ENCODE measurements at places on chromosomes 5 and 9. TPM values are rescaled to one million over a fixed set of nuclear protein-coding genes. Genes with fewer than 3 reads are reported as not detected.

The CARD6 gene
- 6.0 TPM for total RNA-seq

The TERT gene
- not detected for total RNA-seq

- no peak for DNase-seq
Observed at GRCh38 chr9:121088576-121088975, 13.8 kb downstream of the CNTRL start.

The PTGES gene
- 18.0 TPM for total RNA-seq

DNA sequence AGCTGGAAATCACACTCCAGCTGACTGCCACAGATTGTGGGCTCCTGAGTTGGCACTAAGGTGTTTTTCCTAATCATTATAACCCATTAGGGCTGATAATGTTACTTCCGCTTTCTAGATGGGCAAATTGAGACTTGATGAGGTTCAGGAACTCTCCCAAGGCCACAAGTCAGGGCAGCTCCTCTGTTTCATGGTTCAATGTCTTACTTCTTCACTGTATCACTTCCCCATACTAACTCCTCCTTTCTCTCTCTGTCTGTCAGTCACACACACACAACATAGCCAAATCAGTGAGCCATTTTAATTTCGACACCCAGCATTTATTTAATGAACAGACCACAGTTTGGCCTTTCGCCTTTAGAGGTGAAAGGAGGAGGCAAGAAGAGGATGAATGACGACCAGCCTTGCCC lies 17.8 kb upstream of the TRAF1 start:
- DNase-seq, result no peak

The IL5 gene
- not detected for total RNA-seq

The ANKRD33B gene
- total RNA-seq, result 4.4 TPM

The GLDC gene
- 0.74 TPM for total RNA-seq

DNA sequence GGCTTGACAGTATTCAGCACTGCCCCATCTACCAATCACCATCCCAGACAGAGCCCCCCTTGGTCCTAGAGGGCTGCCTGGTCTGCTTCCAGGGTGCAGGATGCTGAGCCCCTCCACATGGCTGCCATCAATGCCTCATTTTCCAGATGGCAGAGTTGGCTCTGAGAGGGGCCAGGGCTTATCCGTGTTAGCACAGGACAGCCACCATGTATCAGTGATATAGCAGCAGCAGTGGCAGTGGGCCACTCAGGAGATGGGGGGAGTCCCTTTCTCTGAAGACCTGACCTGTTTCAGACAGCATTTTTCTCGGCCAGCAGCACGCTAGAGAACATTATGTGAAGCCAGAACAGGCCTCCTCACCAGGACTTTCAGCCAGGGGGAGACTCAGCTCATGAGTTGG lies 1.6 kb upstream of the SMIM32 start:
- DNase-seq, result no peak

DNA sequence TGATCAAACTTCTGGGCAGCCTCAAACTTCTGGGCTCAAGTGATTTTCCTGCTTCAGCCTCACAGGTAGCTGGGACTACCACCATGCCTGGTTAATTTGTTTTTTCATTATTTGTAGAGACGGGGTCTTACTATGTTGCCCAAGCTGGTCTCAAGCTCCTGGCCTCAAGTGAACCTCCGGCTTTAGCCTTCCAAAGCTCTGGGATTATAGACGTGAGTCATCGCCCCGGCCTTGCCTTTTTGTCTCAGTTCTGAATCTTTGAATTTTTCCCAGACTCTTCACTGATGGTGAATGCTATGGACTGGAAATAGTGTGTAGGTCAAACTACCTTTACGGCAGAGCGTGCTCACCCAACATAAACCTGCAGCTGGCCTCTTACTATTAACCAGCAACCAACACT lies 32.3 kb upstream of the EGFLAM start:
- DNase-seq, result no peak

The ADRB2 gene
- 3.0 TPM for total RNA-seq

GRCh38 chr9:27532046-27532445 lies 2.4 kb upstream of the MOB3B start:
- DNase-seq, result no peak

DNA sequence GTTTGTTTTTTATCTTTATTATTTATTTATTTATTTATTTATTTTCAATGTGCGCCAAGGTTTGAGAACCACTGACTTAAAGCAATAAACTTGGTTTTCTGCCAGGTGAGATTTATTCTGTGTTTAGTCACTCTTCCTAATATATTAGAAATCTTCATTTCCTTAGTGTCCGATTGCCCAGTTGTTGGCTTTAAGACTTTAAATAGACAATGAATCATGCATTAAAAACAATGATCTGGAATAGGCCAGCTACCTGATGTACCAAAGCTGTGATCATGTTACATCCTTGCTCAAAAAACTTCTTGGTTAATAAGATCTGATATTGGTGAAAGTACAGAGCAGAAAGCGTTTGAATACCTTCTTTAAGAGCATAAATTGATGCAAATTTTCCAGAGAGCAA lies 52.1 kb upstream of the ERBIN start:
- no peak for DNase-seq

GRCh38 chr5:74051076-74051475 lies 425.1 kb downstream of the ARHGEF28 start:
- no peak for DNase-seq

GRCh38 chr5:125272357-125272756 lies 525.9 kb upstream of the ZNF608 start:
- no peak for DNase-seq

- no peak for DNase-seq
Observed at GRCh38 chr5:71475788-71476384, 20.4 kb downstream of the BDP1 start.

GRCh38 chr5:124806373-124807077 lies 60.1 kb upstream of the ZNF608 start:
- DNase-seq, result peak; percentile 81

DNA sequence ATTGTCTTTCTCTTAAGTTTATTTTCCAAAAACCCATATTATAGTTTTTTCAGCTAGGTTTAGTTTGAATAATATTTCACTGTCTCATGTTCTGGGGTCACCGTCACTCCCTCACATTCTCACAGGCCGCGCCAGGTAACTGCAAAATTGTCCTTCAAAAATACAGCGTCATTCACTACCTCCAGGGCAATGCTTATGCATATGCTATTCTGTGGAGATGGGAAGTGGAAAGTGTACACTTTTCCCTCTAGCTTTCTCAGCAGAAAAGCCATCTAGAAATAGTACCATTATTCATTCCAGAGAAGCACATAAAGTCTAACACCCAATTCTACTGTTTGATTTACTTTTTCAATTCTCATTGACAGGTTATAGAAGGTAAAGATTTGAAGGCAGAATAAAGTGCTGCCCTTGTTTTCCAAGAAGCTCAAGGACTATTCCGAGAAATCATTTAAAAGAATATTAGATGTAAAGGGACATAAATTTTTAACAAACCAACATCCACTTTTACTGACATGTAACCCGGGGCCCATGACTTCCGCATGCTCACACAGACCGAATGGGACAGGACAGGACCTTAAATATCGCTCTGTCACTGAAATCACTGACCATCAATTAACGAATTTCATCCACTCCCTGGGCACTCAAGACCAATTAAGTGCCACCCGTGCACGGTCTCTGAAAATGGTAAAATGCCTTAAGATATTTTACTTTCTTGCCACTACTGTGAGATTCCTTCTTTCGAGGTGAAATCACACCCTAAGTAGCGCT lies 720 bp downstream of the NUDT12 start:
- DNase-seq, result no peak

DNA sequence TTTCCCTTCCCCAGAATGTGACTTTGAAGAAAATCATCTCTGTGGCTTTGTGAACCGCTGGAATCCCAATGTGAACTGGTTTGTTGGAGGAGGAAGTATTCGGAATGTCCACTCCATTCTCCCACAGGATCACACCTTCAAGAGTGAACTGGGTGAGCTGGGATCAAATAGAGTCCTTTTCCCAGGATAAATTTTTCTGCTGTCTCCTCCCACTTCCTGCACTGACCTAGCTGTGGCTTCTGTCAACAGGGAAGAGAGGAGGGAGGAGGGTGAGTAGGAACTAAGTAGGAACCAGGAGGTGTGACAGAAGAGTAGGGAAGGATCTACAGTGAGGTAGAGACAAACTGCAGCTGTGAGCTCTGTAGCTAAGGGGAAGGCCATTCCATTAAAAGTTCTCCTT lies 69.3 kb downstream of the MAMDC2 start:
- DNase-seq, result no peak

The SMIM33 gene
- not detected for total RNA-seq

DNA sequence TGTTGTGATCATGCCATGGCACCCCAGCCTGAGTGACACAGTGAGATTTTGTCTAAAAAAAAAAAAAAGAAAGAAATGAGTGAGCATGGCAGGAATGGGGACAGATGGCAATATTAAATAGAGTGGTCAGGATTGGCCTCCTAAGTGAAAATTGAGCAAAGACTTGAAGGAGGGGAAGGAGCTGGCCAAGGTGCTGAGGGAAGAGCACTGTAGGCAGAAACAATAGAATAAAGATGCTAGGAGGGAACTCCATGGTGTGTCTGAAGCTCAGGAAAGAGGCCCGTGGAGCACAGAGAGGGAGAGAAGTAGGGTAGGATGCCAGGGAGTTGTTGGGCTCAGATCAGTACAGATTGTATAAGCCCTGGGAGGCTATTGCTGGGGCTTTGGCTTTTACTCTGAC lies 64.4 kb upstream of the PCAT7 start:
- DNase-seq, result no peak

DNA sequence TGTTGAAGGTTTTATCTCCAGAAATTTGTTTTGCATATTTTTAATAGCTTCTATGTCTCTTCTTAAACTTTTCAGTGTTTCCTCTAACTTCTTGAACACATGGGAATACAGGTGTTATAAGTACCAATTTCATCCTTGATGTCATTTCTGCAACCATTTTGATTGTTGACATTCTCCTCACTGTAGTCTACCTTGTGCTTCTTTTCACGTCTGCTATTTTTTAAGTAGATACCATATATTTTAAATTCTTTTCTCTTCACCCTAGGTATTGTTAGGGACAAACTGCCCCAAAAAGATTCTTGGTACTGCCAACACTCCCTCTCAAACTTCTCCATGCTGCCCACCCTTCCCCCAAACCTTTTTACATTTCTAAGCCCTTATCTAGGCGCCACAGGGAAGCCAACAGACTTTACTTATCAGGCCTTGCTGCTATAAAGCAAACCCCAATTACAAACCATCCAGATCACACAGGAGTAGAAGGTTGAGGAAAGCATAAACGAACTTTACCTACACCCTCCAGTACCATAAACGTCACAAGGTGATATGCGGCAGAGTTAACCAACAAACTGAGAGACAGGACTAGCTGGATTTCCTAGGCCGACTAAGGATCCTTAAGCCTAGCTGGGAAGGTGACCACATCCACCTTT lies 1165.3 kb downstream of the TAF11L14 start:
- DNase-seq, result no peak

DNA sequence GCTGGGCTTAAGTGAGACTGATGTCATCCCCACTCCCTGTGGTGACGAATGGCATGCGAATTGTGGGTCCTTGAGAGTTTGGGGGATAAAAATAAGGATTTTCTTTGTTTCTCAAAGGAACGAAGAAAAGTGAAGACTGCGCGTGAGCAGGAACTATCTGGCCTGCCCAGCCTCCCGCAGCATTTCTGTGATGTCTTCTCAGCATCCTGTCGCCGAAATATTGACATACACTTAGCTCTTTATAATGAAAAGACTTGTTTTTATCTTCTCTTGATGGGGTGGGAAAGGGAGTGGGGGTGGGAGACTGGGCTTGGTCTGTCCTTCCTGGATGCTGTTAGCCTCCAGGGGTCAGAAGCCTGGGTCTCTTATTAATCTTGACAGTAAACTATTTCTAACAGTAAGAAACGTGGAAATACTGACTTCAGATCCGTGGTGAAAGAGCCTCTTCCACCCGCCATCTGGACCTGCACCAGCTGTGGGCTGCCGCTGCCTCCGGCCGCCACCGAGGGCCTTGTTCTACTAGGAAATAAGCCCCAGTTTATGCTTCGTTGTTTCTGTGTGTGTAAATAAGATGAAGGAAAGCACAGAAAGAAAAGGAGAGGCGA lies 239.6 kb downstream of the FANCC start:
- DNase-seq, result no peak

GRCh38 chr5:169944115-169944514 lies 36.2 kb downstream of the INSYN2B start:
- DNase-seq, result no peak

GRCh38 chr5:33008751-33009418 lies 297.8 kb downstream of the NPR3 start:
- DNase-seq, result no peak

GRCh38 chr5:675871-676698 lies 17.1 kb downstream of the TPPP start:
- DNase-seq, result no peak

The EPB41L4A gene
- 49.4 TPM for total RNA-seq

GRCh38 chr9:108865037-108865436 lies 3.0 kb downstream of the ACTL7A start:
- DNase-seq, result no peak

DNA sequence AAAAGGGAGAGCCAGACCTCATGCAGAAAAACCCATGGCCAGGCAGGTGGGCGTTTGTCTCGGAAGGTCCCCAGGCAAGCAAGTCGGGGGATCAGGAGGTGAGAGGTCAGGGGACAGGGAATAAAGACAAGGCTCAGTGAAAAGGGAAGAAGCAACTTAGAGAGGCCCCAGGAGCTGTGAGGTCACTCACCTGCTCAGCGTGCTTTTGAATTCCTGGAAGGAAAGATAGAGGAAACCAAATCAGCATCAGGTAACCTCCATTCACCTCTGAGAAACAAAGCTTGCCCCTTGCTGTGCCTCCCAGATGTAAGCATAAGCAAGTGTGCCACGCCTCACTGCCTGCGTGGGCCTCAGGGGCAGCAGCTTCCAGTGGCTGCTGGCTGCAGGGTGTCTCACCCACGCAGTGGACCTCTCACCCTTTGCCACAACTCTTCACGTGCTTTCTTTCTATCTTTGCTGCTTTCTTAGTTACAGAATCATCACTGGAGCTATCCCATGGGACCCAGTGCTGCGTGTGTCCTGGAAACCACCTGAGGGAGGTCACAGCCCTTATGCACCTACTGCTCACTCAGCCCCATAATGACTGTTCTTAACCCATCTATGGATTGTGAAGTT lies 6.0 kb downstream of the TRIM7 start:
- no peak for DNase-seq

DNA sequence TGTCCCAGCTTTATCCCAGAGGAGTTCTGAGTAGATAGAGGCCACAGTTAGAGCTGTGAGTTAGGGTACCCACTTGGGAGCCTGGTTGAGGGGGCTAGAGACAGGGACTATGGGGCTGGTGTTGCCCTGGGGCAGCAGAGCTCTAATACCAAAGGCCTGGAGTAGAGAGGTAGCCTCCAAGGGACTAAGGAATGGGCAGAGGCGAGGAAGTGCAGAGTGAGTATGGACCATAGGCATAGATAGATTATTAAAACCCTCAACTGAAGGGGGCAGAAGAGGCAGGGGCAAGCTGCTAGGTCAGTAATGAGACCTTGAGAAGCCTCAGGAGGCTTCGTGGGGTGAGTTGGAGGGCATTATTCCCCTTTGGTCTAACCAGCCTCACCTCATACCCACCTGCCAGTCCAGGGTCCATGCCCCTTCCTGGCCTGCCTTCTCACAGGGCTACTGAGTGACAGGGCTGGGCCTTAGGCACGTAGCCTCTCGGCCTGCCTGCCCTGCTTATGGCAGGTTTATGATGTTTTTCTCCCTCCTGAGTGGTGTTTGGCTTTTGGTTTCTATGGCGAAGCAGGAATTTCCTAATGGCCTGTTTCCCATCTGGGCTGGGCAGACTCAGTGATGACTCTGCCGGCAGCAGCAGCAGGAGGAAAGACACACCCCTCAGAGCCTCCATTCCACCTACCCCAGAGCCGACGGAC lies 8.0 kb downstream of the PDLIM4 start:
- DNase-seq, result peak; percentile 84

Data from urinary bladder (tissue), 4 donors.